ENCODE measurements at places on chromosomes 12 and 14. TPM values are rescaled to one million over a fixed set of nuclear protein-coding genes. Genes with fewer than 3 reads are reported as not detected.

DNA sequence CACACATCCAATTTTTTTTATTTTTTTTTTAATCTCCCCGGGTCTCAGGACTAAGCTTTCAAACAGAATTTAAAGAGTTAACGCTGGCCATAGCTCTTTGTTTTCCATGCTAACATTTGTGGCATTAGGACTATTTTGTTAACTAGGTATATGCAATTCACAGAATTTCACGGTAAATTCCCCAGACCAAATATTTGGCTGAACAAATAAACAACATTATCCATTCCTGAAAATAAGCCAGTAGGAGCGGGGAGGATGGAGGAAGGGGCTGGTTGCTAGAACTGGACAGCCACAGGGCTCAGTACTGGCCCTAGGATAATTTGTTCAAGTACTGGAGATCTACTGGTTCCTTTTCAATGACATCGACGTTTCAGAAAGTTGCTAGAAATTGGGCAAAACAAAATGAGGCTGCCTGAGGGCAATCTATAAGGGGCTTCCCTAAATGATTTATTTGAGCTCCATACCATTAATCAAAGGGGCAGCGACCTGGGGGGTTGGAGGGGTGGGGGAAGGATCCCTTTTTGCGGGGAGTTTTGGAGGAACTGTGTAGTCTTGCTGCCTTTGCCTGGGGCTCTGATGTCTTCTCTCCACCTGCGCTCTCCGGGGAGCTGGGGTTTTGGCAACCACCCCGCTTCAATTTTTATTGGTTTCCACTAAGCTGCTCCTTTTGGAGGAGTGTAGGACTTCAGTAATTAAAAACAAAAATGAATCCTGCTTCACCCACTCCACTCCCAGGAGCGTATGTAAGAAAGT, 9.0 kb downstream of the BMP4 start:
- DNase-seq: no peak

DNA sequence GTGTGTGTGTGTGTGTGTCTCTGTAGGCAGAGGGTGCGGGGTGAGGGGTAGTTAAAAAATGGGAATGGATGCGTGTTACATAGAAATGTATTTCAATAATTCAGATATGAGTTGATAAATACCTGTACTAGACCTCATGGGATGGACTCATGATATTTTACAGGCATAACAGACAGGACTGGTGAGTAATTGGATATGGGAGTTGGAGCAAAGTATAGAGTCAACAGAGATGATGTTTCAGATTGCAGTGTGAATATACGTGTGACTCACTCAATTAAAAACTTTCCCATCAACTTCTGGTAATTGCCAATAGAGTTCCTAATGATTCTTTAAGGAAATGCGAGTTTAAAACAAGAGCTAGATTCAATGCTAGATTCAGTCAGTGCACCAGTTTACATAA, 711.9 kb downstream of the C12orf50 start:
- DNase-seq: no peak

- no peak for DNase-seq
Observed at GRCh38 chr12:131264635-131265034, 310.9 kb downstream of the ADGRD1 start.

GRCh38 chr14:85090681-85091080, 439.3 kb upstream of the FLRT2 start:
- DNase-seq: no peak

DNA sequence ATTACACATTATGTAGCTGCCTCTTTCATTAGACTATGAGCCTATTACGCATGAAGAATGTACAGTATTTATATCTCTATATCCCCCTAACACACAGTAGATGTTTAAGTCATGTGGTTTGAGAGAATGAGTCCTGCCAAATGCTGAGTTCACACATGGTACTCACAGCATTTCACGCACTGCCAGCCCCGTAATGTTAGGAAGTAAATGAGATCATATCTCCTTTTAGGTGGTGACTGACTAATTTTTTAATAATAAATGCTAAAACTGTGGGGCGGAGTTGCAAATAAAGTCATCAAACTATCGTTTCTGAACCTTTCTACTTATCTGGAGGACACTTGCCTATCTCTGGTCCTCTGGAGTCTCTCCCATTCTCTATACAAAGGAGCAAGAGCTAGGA, 343.8 kb downstream of the ADAMTS20 start:
- no peak for DNase-seq

The AJUBA gene
- polyA plus RNA-seq: 0.75 TPM

DNA sequence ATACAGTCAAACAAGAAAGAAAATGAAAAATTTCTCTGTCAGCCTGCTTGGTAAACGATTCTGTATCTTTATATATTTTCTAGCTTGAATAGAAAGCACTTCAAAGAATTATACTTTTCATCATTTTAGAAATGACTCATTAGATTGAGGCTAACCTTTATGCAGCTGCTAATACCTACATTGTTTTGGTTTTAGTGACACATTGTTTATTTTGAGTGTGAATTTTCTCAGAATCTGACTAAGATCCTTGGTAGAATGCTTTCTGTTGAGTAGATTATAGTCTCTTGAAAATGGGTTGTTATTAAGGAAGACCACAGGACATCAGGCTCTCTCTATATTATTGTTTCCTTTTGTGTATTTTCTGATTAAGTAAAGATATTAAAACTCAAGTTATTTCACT, at the start of gene PMCH:
Gene PMCH (minus strand): TSS at position 45 of the 400 bp plus-strand sequence. CDS start 63 bp downstream, outside the sequence.
- no peak for DNase-seq

DNA sequence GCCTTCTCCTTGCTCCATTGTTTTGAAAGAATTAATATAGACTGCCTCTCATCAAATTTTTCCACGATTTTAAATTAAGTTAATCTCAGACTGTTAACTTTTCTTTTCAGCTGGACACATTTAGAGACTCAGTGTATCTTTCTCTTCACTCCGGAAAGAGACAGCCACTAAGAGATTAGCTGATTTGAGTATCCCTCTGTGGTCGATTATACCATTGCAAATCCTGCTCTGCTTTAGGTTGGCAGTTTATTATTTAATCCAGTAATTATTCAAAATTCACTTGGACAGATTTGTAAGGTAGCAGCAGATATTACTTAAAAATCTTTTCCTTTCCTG, 588 bp upstream of the TWF1 start:
- DNase-seq: no peak

- no peak for DNase-seq
Observed at GRCh38 chr14:96066976-96067375, 27.8 kb downstream of the C14orf132 start.

- no peak for DNase-seq
Observed at GRCh38 chr14:93747560-93747959, 40.7 kb downstream of the PRIMA1 start.

GRCh38 chr14:75521415-75522199, 662 bp upstream of the BATF start:
- no peak for DNase-seq

- DNase-seq: no peak
Observed at GRCh38 chr12:70605976-70606375, 31.3 kb downstream of the PTPRB start.

The TSPAN11 gene
- 5.6 TPM for polyA plus RNA-seq

GRCh38 chr14:64221391-64222003, 72.7 kb downstream of the ESR2 start:
- DNase-seq: no peak

DNA sequence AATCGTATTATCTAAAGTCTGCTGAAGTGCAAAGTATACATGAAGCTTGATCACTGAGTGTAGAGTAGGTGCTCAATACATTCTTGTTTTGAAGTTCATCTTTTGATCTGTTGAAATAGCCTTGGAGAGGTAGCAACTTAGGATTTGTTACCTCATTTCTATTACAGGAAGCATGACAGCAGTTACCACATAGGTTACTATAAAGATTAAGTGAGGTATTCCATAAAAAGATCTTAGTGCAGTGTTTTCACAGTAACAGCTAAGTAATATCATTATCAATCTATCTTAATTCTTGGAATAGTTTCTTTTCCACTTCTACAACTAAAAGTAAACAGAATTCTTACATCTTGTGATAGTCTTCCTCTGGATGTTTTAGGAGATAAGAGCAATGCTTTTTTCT, 50.9 kb downstream of the BTBD7 start:
- no peak for DNase-seq

The PITPNM2 gene
- polyA plus RNA-seq: 9.0 TPM

DNA sequence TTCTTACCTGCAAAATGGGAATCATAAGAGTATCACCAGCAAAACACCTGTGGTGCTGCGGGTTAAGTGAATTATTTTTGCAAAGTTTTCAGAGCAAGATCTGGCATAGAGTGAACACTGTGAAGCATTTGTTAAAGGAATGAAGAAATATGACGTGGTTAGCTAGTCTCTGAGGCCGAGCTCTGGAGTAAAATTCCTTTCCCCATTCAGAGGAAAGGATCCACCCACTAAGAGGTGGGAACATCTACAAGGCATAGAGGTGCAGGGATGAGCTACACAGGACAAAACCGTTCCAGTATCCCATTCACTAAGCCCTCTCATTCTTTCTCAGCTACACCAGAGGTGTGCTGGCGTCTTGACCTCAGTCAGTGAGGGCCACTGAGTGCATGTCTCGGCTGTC, 48.5 kb downstream of the JAG2 start:
- DNase-seq: no peak

DNA sequence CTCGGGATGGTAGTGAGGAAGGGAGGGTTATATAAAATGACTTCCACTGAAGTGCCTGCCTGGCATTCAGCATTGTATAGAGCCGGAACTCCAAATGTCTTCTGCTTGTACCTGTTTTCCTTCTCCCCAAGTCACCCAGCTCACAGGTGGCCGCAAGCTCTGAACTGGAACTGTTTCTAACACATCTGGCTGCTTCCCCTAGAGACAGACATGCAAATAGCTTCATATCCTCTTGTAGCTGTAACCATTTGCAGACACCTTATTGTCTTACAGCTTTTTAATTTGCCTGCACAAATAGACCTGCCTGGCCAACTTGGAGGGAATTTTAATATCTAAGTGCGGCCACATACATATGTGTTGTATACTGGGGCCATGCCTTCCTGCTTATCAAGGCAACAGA, 126.0 kb downstream of the CHST11 start:
- DNase-seq: no peak

GRCh38 chr12:109879351-109880042, 844 bp downstream of the GLTP start:
- DNase-seq: peak; percentile 57

DNA sequence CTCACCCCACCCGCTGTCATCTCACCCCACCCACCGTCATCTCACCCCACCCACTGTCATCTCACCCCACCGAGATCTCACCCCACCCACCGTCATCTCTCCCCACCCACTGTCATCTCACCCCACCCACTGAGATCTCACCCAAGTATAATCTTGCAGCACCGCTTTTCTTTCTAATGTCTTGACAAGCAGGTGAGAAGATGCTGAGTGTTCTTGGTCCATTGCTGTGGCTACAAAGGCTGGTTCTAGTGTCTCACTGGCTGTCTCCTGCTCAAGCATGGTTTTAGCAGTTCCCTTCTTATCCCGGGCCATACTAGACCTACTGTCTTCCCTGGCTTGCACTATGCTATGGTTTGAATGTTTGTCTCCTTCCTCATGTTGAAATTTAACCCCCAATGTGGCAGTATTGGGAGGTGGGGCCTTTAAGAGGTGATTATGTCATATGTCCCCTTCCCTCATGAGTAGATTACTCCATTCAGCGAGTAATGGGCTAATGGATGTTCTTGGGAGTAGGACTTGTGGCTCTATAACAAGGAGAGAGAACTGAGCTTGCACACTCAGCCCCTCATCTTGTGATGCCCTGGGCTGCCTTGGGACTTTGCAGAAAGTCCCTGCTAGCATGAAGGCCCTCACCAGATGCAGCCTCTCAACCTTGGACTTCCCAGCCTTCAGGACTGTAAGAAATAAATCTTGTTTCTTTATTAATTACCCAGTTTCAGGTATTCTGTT, 47.7 kb upstream of the PPP2R5C start:
- no peak for DNase-seq

The BATF gene
- 0.36 TPM for polyA plus RNA-seq

DNA sequence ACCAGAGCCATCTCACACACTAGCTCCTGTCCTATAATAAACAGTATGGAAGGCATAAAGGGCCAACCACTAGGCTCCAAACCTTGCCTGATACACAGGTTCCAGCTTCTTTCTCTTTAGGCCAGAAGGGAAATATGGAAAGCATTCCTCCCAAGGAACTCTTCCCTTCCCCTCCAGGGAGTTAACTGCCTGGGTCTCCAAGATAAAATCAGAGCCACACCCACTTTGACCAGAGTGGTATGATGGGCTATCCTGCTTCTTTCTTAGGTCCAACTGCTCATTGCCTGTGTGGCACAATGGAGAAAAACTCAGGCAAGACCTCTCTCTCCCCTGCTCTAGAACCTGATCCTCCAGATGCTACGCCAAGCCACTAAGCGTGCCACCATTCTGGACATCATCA, 2.1 kb downstream of the TSSK4 start:
- no peak for DNase-seq

The TEX52 gene
- polyA plus RNA-seq: not detected

DNA sequence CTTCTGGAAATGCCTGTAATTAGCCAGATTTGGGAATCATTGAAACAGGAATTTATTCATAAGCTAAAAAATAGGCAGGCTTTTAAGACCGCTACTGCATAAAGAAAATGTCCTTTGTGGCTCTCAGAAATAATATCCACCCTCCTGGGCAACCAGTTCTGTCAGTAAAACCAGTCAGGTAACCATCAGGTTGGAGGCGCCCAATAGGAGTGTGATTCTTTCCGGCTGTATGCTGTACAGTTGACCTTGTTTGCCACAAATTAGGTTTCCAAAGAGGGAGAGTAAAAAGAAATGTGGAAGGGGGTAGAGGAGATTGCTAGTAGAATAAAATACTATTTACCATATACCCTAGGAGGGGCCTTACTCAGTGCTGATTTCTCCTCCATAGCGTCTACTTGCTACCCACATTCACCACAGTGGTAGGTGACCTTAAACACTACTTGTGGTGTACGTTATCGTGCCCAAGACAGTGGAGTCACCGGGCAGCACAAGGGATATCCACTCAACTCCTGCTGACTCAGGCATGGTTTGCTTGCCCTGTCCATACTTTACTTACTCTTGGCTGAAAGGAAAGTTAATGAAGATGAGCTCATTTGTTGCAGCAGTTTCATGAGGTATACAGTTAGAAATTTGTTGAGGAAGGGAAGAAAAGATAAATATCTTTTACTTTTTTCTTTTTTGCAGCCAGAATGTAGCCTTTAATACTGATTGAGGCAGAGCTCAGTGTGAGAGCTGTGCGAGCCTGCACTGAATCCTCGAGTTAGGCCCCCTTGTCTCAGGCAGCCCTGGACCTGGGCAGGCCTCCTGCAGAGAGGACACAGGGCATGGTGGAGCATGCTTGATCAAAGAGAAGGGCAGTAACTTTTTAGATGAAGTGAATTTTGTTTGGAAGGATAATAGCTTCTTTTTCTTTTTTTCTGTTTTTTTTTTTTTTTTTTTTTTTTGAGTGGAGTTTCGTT, 76.7 kb downstream of the DIP2B start:
- no peak for DNase-seq

GRCh38 chr12:103431387-103431786, 64.4 kb downstream of the C12orf42 start:
- no peak for DNase-seq
